NCI-H1930 (cell line): ENCODE measurements at places on chromosomes 1 and 21.

DNA sequence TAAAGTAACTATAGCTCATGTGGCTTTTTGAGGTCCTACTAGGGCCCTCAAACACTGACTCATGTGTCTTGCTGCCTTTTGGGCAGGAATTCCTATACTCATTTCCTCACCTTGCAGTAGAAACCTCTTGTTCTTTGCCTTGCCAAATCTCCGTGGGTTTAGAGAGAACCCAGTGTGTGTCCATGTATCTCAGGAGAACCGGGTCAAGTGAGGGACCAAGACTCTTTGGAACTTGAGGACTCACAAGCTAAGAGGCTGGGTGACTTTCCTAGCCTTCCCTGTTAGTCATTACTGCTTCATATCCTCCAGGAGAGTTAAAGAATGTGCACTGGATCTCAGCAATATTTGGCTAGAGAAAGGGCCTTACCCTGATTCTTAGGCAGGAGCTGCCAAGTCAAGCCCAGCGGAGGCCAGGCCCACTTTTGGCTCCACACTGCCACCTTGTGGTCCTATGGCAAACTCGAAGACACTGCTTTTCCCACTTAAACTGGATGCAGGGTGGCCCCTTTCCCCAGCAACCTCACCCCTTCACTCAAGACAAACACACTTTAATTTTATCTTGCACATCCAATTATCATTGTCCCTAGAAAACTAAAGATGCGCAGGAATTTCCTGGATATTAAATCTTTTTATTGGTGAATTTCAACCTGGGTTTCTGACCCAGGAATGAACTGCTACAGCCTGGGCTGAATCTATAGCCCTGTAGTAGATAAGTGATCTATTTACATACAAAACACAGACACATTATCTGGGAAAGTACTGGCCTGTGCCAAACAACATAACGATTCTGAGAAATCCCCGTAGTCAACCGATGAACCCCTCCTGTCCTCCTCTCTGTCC, 10.6 kb downstream of the AVPR1B start:
- peak; percentile 45 for DNase-seq

DNA sequence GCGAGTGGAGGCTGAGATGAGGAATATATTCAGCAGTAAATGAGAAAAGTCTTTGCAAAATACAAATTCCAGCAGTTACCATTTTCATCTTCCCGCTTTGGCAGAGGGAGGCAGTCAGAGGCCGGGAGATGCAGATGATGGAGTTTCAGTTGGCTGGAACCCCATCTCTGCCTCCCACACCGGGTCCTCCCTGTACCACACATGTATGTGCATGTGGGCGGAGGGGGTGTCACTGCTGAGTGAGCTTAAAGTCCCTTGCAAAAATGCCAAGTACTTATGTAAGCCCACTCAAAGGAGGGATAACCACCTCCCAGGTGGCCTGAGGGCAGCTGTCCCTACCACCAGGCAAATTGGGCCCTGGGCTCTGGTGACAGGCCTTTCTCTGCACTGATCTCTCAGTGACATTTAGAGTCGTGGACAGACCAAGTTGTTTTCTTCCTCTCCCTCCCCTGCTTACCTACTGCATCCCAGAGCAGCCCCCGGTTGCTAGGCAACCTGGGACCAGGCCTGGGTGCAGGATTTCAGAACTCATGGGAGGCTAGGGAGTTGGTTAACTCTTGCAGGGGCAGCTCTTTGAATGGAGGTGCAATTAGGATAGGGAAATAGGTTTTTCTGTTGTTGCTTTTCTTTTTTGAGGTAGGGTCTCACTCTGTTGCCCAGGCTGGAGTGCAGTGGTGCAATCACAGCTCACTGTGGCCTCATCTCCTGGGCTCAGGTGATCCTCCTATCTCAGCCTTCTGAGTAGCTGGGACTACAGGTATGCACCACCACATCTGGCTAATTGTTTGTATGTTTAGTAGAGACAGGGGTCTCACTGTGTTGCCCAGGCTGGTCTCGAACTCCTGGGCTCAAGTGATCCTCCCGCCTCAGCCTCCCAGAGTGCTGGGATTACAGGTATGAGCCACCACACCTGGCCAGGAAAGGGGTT, 17.1 kb upstream of the UBXN10 start:
- DNase-seq: no peak

DNA sequence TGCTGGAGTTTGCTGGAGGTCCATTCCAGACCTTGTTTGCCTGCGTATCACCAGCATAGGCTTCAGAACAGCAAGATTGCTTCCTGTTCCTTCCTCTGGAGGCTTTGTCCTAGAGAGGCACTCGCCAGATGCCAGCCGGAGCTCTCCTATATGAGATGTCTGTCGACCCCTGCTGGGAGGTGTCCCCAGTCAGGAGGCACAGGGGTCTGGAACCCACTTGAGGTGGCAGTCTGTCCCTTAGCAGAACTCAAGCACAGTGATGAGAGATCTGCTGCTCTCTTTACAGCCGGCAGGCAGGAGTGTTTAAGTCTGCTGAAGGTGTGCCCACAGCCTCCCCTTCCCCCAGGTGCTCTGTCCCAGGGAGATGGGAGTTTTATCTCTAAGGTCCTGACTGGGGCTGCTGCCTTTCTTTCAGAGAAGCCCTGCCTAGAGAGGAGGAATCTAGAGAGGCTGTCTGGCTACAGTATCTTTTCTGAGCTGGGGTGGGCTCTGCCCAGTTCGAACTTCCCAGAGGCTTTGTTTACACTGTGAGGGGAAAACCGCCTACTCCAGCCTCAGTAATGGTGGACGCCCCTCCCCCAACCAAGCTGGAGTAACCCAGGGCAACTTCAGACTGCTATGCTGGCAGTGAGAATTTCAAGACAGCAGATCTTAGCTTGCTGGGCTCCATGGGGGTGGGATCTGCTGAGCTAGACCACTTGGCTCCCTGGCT, 205.0 kb downstream of the GPR52 start:
- no peak for DNase-seq

DNA sequence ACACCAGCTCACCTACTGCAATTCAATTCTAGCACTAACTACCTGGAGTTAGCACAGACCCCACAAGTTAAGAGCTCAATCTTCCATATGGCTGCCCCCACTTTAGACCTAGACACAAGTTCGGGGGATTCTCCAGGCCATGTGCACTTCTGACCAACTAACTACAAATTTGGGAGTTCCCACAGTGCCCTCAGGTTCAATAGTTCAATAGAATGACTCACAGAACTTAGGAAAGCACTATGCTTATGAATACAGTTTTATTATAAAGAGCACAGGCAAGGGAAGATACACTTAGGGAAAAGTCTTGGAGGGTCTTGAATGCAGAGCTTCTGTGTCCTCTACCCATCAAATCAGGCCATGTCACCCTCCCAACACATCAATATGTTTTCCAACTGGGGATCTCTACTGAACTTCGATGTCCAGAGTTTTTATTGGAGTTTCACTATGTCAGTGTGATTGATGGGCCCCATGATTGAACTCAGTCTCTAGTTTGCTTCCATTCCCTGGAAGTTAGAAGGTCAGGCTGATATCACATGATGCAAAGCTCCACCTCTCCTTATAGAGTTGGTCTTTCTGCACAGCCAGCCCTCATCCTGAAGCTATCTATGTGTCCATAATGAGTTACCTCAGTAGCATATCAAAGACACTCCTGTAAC, 46.1 kb downstream of the RAVER2 start:
- DNase-seq: no peak

- DNase-seq: no peak
Observed at GRCh38 chr1:91673613-91674012, 173.0 kb downstream of the CDC7 start.

DNA sequence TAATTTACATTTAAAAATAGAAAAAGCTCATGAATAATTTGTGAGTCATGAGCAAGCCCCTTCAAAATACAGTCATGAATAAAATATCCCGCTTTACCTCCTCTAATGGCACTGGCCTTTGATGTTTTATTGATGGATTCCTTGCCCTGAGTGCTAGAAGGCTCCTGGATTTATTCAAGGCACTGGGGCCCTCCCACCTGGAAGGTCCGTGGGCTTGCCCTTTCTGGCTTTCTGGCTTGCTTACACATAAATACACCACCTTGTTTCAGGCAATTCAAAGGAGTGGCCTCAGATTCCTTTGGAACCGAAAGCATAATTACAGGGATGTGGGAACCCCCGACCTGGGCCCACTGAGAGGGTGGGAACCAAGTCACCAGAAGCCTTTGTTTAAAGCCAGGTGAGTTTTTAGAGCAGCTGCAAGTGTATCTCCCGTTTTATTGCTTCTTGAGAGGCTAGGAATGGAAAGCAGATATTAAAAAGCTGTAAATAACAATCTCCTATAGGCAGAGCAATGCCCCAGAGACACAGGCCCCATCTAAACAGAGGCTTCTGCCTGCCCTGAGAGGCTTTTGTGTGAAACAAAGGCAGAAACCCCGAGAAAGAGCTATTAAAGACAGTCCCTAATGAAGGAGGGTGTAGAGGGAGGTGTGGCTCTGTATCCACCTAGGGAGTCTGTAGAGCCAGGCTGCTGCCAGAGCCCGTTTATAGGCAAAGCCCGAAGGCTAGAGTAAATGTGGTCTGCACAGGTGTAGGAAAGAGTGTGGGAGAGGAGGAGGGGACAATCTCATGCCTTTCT, 126.4 kb downstream of the FAM78B start:
- DNase-seq: no peak

GRCh38 chr1:86155807-86156565, 586 bp downstream of the COL24A1 start:
- no peak for DNase-seq

DNA sequence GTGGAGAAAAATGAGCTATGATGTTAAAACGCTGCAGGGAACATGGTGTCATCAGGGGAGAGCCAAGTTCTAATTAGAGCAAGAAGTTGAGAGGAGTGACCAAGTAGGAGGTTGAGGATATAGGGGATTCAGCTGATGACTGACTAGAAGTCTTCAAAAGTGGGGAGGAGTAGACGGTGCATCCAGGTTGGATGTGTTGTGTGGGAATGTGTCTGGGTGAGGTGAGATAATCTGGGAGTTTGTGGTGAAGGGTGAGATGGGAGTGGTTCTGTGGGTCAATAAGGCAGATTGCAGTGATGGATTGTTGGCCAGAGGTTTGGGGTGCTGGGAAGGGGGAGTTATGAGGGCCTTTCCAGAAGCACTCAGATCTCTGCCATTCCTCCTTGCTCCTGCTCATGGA, 72.0 kb upstream of the IRF2BP2 start:
- no peak for DNase-seq

- no peak for DNase-seq
Observed at GRCh38 chr1:202282025-202282371, 59.7 kb downstream of the UBE2T start.

DNA sequence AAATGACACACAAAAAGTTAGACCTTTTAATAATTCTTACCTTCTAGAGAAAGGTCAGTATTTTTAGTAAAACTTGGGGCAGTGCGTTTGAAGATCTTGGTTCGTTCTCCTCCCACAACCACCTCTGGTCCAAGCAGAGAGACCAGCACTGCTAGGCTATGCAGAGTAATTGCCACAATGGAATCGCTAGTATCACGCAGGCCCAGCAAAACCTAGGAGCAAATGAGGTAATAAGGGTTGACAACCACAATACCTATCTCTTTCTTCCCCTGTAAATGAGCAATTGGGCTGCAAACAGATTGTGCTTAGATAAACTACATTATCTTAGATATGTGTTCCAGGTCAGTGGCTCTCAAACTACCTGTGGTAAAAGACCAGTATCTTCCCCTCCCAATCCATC, 34.7 kb downstream of the SCYL3 start:
- no peak for DNase-seq

DNA sequence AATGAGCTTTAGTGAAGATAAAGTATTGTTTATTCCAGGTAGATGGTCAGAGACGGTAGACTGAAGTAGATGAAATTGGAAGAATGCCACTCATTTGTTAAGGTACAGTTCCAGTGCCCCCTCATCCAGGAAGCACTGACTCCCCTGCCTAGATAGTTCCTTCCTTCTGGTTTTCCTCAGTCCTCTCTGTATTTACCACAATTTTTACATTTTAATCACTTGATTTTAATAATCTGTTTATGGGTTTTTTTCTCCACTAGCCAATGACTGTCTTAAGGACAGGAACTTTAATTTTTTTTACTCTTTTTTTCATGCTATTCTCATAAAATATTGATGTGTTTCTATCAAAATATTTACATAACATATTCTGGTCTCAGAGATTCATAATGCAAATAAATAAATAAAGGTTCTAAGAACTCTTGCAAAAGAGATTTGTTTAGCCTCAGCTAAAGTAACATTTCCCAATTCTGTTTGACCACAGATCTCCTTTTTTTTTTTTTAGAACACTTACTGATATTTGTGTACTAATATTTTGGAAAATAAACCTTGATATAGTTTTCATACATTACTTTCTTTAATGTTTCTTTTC, 651.6 kb downstream of the PLPP3 start:
- DNase-seq: no peak

GRCh38 chr1:240104672-240105071, 13.0 kb downstream of the FMN2 start:
- no peak for DNase-seq

GRCh38 chr1:171646249-171646560, 6.3 kb downstream of the MYOC start:
- DNase-seq: no peak

DNA sequence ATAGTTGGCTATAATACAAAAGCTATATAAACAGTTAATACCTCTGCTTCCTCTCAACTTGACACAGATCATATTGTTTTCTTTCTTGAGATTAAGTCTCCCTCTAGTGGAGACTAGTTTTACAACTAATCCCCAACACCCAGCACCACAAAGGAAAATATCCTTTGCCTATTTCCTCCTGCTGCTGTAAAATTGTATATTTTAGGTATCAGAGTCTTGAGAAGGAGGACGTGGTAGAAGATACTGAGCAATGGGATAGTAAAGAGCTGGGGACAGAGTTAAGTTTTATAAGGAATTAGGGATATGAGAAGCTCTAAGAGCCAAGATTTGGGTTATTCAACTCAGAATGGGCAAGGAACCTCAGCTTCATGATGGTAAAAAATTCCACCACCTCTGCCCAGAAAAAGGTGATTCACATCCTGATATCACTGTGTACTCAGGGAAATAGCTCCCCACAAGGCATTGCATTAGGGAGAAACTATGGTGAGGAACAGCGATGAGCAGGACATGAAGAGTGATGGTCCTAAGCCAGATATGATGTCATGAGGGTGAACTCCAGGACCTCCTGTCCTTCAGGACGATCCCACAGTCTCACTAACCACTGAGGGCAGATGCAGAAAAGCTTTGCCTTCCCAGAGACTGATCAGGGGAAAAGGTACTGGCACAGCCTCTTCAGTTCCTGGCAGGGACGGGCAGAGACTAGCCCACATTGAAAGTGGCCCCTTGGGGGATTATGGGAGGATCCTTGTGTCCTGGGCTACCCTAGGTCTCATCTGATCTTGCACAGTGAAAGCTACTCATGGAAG, 14.7 kb upstream of the CFAP126 start:
- DNase-seq: peak; percentile 8
